ENCODE measurements at places on chromosomes 5 and 9.
A peak's percentile ranks its signal among the peaks of the same experiment; 100 is the strongest.

DNA sequence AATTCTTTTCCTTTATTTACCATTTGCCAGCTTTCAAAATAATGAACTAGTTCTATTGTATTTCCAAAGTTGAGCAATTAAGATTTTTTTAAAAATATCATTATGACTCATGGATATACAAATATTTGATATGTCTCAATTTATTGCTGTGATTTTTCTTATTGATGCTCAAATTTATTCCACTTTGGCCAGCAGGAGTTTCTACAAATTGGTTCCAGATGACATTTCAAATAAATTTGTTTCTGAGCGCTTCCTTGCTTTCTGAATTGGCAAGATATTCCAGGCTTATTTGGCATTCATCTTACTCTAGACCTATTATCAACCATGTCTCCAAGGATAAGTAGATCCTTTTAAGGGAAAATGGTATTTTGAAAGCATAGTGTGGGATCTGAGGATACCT lies 58.5 kb upstream of the TJP2 start:
- no peak for DNase-seq

DNA sequence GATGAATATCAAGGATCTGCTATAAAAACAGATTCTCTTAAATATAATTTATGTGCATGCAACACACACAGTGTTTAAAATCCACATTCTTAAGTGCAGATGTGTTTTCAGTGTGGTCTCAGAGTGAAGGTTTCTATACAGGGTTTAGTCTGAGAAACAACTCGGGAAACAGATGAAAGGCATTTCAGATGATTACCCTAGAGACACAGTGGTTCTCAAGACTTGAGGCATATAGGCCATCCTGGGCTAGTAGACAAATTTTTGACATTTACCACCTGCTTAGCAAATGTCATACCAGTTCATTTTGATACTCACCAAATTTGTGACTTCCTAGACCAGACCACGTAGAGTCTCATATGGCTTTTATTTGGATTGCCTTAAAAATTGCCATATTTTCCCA lies 216.5 kb downstream of the ARL15 start:
- DNase-seq: no peak

GRCh38 chr5:180724944-180725343 lies 14.9 kb downstream of the OR2Y1 start:
- DNase-seq: no peak

- no peak for DNase-seq
These were observed 1.6 kb upstream of the CD274 start for GRCh38 chr9:5448461-5449435.

DNA sequence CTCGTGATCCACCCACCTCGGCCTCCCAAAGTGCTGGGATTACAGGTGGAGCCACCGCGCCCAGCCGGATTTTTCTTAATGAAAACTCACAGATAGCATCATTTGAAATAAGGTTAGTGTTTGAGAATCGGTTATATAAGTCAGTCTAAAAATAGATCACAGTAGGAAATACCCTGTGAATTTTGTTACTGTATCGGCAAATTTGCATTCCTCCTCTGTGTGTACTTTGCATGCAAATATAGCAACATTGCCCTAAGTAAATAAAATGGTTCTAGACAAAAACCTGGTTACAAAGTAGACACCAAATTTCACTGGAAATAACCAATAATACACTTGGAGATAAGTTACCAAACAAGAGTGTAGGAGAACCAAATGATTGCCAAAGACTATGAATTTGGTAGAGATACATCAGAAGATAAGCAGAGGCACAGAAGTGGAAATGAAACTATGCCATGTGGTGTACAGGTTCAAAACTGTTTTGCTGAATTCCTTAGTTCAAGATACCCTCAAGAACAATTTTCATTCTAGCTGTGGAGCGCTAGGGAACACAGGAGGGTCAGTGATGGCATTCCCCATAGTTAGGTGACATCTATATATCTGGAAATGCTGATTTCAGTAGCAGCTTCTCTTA lies 58.1 kb downstream of the ICE1 start:
- DNase-seq: no peak

- no peak for DNase-seq
These were observed 6.0 kb downstream of the KIF2A start for GRCh38 chr5:62312036-62312435.

DNA sequence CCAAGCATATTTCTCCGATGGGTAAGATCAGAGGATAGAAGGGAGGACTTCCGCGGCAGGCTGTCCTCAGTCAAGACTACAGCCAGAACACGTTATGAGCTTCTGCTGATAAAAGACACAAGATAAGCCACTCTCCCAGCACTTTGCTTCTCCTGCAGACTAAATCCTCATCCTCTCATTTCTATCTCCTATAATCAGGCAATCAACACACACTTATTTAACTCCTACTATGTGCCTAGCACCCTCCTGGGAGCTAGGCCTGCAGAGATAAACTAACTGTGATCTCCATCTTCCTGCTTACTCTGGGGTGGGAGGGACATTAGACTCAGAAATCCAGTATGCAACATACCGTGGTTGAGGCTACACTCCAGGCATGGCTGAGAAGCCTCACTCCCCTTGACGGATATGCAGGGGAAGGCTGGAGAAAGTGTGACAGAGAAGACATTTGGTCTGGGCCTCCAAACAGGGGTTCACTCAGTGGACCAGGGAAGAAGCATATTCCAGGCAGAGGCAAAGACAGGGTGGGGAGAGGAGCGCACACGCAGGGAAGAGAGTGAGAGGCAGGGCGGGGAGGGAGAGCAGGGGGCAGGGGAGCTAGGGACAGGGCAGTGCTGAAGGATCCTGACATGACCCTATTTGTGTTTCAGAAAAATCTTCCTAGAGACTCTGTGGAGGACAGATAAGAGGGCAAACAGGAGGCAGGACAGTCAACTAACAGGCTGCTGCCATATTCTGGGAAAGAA lies 274.1 kb downstream of the DENND1A start:
- DNase-seq: no peak

GRCh38 chr9:18626046-18626698 lies 152.2 kb downstream of the ADAMTSL1 start:
- no peak for DNase-seq

- no peak for DNase-seq
These were observed 194.1 kb downstream of the GNA14 start for GRCh38 chr9:77453825-77454647.

GRCh38 chr9:135230817-135231520 lies 143.5 kb downstream of the OLFM1 start:
- DNase-seq: no peak

DNA sequence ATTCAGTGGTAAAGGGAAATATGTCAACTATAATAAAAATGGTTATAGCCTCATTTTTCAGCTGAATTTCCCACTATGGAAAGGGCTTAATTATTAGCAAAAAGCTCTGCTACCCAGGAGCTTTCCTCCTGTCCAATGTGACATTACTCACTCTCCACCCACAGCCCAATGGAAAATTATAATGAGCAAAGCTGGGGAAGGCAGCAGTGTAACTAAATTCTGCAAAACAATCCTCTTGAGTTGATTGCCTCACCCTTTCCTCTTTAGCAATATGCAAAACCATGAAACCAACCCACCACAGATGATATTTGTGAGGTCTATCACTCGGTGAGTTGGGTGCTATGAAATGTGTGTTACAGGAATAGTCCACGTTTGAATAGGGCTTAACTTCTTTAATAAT lies 14.0 kb upstream of the PLPPR1 start:
- DNase-seq: no peak

DNA sequence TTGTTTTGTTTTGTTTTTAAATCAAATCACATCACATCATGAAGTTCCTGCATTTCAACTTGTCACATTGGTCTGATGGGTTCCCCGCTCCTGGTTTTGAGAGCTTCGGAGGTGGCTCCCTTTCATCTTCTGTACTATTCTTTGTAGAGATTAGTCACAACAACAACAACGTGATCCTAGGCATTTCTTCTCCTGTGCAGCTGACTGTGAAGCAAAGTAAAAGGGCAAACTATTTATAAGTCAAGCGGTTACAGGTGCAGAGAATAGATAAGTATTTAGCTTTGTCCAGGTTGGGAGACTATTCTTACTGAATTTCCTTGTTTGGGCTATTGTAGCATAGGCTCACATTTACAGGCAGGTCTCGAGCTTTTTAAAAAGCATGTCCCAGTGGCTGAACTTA lies 197.7 kb upstream of the CDKN2B start:
- no peak for DNase-seq

GRCh38 chr9:134213508-134213850 lies 49.1 kb upstream of the RNU6ATAC start:
- no peak for DNase-seq

DNA sequence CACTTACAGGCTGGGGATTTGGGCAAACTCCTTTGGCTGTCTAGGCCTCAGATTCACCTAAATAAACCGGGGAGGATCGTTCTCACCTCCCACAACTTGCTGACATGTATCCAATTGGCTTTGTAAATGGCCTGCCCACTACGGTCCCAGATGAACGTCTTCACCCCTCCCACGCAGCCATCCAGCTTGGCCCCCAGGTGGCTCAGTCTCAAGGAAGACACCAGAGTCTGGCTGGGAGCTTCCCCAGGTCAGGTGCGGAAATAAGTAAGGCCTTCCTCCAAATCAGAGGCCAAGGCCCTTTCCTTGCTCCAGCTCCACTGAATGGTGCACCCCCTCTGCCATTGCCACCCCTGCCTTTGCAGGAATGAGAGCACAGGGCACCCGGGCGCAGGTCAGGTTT lies 11.4 kb downstream of the CIZ1 start:
- no peak for DNase-seq

- no peak for DNase-seq
These were observed 1.2 kb upstream of the NIPSNAP3A start for GRCh38 chr9:104746285-104746684.

GRCh38 chr5:94830520-94830919 lies 212.1 kb downstream of the SLF1 start:
- DNase-seq: no peak

GRCh38 chr9:124853605-124854143 lies 414 bp downstream of the WDR38 start:
- no peak for DNase-seq

DNA sequence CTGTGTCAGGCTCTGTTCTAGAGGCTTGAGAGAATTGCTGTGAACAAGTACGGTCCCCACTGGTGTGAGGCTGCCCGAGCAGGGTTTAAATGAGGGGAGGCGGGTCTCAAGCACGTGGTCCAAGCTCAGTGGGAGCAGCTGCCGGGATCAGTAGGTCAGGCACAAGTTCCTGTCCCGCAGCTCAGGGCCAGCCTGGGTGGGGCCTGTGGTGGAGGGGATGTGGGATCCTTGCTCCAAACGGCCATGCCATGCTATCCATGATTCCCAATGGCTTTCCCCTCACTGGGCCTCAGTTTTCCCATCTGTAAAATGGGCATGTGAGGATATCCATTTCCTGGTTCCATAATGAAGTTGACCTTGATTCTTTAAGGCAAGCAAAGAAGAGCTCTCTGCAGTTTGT lies 17.1 kb downstream of the OBP2B start:
- DNase-seq: no peak

GRCh38 chr5:174145821-174146220 lies 100.3 kb downstream of the NSG2 start:
- peak; percentile 70 for DNase-seq

DNA sequence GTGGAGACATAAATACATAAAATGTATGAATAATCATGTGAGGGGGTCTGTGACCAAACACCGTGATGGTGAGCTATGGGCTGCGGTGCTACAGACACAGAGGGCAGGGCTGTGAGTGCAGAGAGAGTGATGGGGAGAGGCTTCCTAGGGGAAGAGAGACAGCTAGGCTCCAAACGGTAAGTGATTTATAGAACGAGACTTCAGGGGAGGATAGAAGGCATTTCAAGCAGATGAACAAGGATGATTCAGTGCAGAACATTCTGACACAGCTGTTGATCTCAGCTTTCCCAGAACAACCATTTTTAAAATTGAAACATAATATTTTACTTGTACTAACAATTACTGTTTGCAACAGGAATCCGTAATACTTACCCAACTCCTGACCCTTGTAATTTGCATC lies 100.7 kb downstream of the GAS1 start:
- DNase-seq: no peak

DNA sequence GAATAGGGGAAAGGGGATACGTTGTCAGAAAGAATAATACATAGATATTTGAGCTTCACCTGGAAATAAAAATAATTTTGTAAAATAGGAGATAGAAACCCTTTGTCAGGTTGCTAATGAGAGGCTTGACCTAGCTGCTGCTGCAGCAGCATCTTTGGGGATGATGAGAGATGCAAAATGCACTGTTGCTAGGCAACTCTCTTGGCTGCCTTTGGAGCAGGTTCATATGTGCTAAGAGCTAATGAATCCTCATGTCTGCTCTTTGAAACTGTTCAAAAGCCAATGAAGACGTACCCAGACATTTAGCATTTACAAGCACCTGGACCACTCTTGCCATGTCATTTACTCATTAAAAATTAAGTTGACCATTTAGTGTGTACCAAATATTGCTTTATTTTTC lies 121.7 kb downstream of the FOCAD start:
- DNase-seq: peak; percentile 3

GRCh38 chr9:72952914-72953313 lies at the start of gene ALDH1A1:
Gene ALDH1A1 (minus strand): TSS chr9:72953053. CDS start chr9:72953000, 53 bp downstream.
- DNase-seq: no peak

DNA sequence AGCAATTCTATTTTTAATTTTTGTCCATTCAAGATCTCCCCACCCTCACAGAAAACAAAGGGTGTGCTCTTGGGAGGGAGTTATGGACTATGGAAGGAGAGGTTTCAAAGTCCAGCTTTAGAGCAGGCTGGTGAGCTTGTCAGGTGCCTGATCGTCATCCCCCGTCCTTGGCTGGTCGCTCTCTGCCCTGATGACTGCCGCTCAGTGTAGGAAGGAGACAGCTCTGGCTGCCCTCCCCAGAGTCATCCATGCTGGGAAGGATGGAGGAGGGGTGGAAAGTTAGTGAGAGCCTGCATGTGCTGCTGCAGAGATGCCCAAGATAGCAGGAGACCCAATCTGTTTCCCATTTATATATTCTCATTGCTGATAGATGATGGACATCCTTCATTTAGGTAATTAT lies 96.6 kb downstream of the NLN start:
- DNase-seq: peak; percentile 45

GRCh38 chr5:151063142-151063989 lies 17.5 kb downstream of the TNIP1 start:
- DNase-seq: no peak

- DNase-seq: no peak
These were observed 206.3 kb downstream of the EFNA5 start for GRCh38 chr5:107464416-107464815.

GRCh38 chr9:68749579-68750159 lies 44.6 kb downstream of the PIP5K1B start:
- no peak for DNase-seq

DNA sequence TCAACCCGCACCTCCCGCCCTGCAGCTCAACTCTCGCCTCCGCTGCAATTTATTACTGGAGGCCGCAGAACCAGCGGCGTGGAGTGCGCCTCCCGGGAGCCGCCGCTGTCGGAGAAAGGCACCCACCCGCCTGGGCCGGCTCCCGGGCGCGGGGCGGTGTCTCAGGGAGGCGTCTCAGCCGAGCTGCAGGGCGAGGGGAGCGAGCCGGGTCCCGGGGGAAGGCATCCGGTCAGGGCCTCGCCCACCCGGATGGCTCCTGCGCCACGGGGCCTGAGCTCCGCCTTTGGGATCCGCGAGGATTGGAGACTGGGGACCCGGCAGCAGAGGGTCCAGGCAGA lies 32.9 kb downstream of the TSPAN17 start:
- no peak for DNase-seq

- no peak for DNase-seq
These were observed 142.9 kb downstream of the HSD17B3 start for GRCh38 chr9:96158909-96159575.

GRCh38 chr5:173505634-173506033 lies 110.8 kb downstream of the BOD1 start:
- no peak for DNase-seq
